ENCODE measurements at places on chromosomes 5 and 9.

GRCh38 chr9:71025201-71025600 lies 96.2 kb downstream of the TRPM3 start:
- DNase-seq: no peak

DNA sequence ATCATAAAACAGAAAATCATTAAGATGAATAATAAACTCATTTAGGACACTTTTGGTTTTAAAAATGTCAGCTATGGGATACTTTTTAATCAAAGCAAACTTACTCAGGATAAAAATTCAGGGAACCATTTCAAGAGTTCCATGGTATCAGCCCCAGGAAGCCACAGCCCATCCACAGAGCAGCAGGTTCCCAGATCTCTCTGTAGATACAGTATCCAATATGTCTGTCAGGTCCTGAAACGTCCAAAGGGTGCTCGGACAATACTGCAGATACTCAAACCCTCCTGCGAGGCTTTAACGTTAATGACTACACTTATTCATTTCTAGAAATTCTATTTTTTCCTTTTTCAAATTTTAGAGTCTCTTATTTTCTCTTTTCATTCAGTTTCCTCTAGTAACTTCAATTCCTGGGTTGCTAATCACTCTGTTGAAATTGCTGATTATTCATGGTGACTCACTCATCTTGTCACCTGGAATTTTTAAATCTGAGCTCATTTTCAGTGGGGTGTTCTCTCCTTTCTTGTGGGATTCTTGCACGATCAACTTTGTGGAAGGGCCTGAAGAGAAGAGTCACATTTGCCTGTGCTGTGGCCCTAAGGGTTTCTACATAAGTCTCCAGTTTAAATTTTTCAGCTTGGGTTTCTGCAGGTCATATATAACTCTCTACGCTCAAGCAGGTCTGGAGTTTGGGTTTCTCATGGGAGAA lies 435.8 kb downstream of the CTNND2 start:
- DNase-seq: no peak

- no peak for DNase-seq
Measured at GRCh38 chr9:135440620-135441019, 39.0 kb upstream of the PPP1R26 start.

DNA sequence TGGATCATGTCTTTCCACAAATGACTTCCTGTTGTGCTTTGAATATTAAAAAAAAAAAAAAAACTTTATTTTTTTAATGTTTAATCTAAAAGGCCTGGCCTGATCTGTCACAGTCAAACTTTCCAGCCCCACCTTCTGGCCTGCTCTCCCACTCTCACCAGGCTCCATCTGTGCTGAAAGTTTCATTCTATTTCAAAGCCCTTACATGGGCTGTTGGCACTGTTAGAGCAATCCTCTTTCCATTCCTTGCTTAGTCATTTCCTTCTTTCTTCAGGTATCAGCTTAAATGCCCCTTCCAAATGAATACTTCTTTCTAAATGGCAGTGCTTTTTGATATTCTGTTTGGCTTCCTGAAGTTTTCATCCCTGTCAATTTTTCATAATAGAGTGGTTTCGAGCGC lies 1104.8 kb upstream of the C9orf72 start:
- DNase-seq: no peak

DNA sequence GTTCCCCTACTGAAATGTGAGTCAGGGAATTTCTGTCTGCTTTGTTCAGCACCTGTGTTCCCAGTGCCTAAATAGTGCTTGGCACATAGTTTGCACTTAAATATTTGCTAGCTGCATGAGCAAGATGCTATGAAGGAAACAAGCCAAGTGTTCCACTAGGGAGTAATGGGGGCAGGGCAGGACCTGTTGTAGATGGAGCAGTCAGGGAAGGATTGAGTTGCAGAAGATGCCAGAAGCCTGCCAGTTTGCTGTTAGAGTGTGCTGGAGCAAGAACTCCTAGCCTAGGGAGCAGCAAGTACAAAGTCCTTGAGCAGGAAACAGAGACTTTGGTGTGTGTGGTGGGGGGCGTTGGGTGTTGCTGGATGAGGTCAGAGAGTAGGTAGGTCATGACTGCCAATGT lies 87.5 kb downstream of the DAB2IP start:
- DNase-seq: no peak

DNA sequence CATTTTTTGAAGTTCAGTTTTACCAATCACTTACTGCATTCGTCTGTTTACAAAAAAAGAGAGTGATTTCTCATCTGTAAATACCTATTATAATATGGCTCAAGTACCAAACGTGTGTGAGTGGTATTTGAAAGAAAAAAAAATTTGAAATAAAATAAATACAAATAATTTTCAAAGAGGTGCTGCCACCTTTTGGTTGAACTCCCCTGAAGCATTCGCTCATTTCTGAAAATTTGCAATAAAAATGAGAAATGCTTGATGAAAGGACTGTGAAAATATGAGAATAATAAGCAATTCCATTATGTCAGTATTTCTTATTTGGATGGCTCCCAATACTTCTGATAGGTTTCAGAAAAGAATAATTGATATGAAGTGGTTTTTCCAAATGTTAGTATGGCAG lies 409.9 kb downstream of the CTNND2 start:
- no peak for DNase-seq

DNA sequence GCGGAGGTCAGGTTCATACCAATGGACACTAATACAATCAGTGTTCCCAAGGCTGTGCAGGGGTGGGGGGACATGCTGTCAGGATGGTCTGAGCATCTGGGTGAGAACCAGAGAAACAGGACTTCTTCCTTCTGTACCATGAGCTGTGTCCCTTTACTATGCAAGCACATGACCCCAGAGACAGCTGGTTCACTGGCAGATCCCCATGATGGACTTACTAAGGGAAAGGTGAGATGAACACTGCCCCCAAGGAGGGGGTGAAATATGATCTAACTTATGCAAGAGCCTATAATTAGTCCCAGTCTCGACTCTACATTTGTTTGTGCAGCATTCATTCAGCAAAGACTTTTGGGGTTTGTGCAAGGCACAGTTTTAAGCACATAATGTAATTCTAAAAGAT lies 91.4 kb downstream of the LIFR start:
- DNase-seq: no peak

DNA sequence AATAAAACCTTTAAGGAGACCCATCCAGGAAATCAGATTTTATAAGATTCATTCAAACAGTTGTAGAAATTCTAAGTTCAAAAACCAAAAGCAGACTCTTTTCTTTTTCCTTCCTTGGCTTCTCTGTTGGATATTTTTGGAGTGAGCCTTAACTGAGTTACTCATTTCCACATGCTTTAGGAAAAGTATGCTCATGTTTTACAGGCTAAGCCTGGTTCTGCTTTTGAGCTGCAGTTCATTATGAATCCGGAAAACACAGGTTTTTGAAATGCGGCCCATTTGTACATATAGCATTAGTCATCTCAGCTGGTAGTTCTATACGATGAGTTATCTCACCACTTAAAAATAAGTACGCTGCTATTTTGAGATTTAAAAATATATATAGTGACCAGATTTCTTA lies 156.6 kb upstream of the DMRT1 start:
- DNase-seq: no peak

DNA sequence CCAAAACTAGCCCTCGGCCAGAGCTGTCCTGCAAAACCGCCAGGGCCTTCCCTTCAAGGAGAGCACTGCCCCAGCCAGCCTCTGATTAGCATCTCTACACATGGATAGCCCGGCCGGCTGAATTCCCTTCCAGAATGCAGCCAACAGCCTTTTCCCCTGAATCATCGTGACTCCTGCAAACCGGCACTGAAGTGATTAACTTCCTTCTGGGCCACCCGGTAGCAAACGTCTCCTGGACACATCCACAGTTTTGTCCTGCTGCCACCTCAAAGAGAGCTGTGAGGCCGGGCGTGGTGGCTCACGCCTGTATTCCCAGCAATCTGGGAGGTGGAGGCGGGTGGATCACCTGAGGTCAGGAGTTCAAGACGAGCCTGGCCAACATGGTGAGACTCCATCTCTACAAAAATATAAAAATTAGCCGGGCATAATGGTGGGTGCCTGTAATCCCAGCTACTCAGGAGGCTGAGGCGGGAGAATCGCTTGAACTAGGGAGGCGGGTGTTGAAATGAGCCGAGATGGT lies 21.1 kb upstream of the EEIG1 start:
- DNase-seq: no peak

GRCh38 chr5:150208187-150209098 lies 18.6 kb downstream of the SLC6A7 start:
- DNase-seq: no peak
